ENCODE measurements at places on chromosomes 4 and X.

DNA sequence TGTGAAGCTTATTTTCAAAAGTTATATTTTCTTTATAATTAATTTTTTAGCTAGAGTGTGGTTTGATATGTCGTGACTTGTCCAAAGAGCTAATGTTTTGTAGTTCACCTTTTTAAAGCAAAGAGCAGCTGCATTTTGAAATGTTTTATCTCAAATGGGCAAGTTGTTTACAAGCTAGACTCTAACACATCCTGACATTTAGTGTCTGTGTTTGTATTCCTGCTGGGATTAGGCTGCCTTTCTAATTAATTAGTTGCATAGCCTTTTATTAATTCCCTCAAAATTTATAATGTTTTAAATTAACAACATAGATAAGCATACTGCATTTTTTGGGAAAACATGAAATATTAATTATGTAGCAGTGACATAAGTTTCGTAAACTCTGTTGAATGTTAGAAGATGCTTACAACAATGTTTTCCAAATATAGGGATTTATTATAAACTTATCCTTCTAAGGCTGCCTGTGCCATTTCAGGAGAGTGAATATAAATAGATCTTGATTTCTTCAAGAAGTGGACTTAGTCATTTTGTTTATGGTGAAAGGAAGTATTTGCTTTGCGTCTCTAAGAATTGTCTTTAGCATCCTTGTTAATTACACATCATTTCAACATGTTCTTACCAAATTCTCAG is 37.7 kb upstream of the NUDT6 start:
- no peak overlapping the region for H3K27ac ChIP-seq
- no peaks in the 10 kb centered on the region for H3K4me1 ChIP-seq
- peaks cover 22% of the 10 kb centered on the region for H3K36me3 ChIP-seq
- no peaks in the 10 kb centered on the region for H3K27me3 ChIP-seq
- H3K4me3 ChIP-seq, result no peak overlapping the region

DNA sequence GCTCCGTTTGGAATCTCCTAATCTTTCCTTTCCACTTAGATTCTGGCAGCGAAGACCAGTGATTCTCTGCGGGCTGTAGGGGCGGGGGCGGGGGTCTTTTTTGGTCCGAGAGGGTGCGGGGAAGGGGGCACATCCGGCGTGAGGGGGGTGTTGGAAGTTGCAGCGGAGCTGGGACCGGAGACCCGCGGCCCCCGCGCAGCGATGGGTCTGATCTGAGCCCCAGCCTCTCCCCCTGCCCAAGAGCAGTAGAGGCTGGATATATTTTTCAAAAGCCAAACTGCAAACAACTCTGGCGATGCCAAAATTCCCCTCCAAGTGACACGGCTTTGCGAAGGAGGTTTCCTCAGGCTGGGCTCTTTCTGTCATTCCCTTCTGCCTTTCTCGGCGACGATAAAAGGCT is 355 bp downstream of the GRID2 start:
- peaks cover 6% of the 10 kb centered on the region for H3K4me1 ChIP-seq
- H3K36me3 ChIP-seq, result peaks cover 2% of the 10 kb centered on the region
- no peak overlapping the region for H3K4me3 ChIP-seq
- H3K27me3 ChIP-seq, result peaks cover 58% of the 10 kb centered on the region
- no peak for DNase-seq

DNA sequence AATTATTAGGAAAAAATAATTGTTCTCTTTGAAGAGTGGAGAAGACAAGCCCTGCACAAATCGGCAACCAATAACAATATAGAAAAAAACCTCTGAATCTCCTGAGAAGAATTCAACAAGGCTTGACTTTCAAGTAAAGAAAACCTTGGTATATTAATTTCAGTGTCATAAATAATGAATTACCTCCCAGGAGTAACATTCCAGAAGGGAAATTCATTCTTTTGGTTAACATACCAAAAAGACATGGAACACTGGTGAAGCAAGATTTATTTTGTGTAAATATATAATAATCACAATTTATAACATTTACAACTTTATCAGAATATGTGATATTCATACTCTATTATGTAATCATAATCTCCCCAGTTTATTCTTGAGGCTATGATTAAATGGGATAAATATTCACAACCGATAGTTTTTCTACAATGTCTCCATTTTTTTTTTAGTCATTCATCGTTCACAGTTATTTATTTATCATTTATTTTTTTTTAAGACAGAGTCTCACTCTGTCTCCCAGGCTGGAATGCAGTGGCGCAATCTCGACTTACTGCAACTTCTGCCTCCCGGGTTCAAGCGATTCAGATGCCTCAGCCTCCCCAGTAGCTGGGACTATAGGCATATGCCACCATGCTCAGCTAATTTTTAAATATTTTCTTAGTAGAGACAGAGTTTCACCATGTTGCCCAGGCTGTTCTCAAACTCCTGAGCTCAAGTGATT is 53.0 kb upstream of the RPS6KA6 start:
- no peak for DNase-seq
- no peaks in the 10 kb centered on the region for H3K4me1 ChIP-seq

GRCh38 chrX:31811106-31811505 is 739.3 kb upstream of the FTHL17 start:
- H3K36me3 ChIP-seq, result no peaks in the 10 kb centered on the region
- H3K27me3 ChIP-seq, result no peaks in the 10 kb centered on the region
